ENCODE measurements at places on chromosomes 6 and 20.

GRCh38 chr6:85483846-85484245 lies 34.0 kb downstream of the NT5E start:
- DNase-seq, result no peak

DNA sequence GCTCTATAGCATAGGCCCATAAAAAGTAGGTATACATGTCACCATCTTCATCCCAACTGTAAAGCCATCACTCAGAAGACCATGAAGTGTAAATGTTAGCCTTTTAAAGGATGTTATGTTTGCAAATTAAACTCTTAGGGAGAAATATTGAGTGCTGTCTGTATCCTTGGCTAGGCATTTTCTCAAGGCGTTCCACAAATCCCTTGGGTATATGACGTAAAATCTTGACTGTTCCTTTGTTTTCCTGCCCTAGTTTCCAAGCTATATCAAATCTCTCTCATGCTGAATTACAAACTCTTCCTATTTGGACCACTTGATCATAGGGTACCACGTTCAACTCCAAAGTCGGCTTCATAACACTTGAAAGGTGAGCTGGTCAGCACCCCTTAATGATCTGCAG lies 486.2 kb downstream of the HDGFL1 start:
- no peak for DNase-seq

GRCh38 chr6:161200610-161201370 lies 73.1 kb downstream of the AGPAT4 start:
- no peak for DNase-seq

GRCh38 chr20:31811796-31812728 lies 7.1 kb upstream of the MYLK2 start:
- DNase-seq, result no peak

DNA sequence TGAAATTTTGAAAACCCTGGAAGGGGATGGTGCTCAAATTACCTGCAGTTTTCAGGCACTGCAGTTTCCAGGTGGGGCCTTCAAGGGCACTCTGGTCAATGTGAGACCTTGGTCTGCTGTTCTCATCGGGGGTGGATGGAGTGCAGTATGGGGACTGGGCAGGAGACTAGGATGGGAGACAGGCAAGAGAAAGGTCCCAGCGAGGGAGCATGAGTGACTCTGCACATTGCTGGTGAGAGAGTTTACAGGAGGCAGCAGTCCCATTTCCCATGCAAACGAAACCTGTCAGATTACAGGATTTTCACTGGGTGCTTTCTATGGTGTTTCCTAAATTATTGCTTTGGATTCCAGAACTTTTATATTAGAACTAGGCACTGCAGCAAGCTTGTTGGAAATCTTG lies 73.5 kb upstream of the DTNBP1 start:
- DNase-seq, result no peak

DNA sequence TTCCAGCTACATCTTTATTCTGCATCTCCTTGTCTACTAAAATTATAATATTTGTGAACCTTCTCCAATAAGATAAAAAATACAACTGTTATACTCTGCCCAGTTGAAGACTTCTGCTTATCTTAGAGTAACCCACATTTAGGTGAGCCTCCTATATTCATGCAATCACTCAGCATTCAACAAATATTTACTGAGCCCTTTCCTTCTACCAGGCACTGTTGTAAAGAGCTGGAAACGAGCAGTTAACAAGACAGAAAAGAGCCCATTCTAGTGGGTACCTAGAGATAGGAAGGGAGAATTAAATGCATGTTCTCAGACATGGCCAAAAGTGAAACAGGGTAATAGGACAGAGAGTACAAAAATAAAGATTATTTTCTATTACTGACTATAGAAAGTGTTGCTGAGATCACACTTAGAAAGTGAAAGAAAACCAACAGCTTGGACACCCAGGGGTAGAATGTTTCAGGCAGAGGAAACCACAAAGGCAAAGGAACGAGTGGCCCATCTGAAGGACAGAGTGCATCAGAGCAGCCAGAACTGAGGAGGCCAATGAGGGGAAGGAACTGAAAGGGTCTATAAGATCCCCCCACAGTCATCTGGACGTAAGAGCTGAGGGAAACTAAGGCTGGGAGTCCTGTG lies 50.8 kb upstream of the SMLR1 start:
- DNase-seq, result no peak

DNA sequence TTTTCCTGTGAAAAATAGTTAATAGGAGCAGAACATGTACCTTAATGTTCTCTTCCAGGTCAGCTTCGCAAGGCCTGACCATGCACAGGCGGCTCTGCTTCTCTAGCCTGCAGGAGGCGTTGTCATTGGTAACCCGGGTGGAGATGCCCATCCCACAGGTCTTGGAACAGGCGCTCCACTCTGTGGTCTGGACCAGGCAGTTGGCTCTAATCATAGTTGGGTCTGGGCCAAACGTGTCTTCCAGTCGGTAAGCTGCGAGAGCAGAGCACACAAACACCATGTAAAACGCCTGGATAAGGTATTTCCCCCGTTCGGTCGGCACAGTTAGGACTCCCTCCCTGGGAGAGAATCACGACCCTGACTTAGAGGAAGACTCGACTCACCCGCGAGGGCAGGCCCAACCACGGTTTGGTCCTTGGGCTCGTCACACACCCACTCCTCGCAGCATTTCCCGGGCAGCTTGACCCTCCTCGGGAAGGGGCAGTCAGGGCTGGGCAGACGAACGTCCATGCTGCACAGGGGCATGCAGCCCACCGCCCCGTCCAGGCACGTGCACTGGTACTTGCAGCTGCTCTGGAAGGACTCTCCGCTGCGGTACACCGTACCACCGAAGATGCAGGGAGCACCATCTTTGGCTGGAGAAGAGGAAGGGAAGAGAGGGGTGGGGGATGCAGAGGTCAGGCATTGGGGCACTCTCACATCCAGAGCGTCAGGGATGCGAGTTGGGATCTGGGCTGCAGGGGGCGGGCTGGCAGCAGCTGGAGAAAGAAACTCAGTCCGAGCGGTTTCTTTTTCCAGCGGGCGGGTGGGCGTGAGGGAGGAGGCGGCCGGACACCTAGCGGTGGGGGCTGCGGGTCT lies 1.0 kb downstream of the CCN2 start:
- peak; percentile 56 for DNase-seq

DNA sequence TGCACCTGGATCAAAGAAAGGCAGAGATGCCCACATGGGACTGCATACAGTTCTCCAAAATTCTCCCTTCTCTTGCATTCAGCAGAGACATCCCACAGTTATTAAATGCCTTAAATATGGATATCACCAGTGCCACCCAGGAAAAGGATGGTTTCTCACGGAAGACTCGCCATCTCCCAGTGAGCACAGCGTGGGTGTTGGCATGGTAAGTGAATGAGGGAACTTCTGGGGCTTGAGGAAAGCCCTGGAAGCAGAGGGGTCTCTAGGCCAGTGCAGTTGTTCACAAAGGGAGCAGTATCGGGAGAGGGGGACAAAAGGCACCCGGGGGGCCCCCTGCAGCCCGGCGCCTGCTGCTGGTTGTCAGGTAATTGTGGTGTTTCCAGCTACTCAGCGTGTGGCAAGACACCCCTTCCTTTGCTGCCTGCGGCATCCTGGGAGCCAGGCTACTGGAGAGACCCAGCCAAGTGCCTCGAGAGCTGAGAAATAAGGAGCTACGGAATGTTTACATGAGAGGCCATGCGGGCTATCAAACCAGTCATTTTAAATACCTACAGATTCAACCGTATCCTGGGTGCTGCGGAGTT lies 125.4 kb downstream of the PXDC1 start:
- DNase-seq, result no peak

- no peak for DNase-seq
Measured at GRCh38 chr6:110554441-110554840, 78.0 kb upstream of the SLC22A16 start.

DNA sequence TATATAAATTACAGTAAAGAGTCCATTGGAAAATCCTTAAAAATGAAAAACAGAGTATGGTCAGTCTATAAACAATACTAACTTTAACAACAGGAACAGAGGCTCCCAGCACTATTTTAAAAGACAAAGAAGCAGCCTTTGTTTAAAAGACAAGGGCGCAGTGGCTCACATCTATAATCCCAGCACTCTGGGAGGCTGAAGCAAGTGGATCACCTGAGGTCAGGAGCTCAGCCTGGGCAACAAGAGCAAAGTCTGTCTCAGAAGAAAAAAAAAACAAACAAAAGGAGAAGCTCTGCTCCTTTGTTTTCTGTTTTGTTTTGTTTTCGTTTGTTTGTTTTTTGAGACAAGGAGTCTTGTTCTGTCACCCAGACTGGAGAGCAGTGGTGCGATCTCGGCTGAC lies 89.4 kb downstream of the DTNBP1 start:
- DNase-seq, result no peak

DNA sequence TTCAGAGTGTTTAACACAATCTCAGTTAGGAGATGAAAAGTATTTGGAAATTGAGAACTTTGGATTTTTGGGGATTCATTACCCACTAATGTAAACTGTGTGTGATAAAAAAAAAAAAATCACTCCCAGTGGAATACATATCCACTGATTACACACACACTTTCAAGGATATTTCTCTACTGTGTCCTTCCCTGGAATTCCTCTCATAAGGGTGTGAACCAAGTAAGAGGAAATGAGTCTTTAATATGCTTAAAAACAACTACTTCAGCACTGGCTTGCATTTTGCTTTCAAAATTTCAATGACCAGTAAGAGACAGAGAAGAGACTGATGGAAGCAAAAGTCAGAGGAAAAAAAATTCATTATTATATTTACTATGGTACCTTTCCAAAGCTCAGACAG lies 24.5 kb upstream of the MYCT1 start:
- no peak for DNase-seq

DNA sequence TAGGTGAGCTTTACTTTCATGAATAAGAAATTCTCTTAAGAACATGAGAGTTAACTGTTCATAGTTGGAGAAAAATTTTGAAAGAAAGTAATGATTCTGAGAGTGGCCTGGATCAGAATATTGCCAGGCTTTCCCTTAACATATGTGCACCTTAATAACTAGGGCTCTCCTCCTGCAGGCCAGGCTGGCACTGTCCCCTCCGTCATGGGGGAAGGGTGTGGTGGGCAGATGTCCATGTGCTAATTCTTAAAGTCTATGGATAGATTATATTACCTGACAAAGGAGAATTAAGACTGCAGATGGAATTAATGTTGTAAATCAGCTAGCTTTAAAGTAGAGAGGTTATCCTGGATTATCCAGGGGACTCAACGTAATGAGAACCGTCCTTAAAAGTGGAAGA lies 10.9 kb upstream of the KLHL32 start:
- DNase-seq, result no peak

DNA sequence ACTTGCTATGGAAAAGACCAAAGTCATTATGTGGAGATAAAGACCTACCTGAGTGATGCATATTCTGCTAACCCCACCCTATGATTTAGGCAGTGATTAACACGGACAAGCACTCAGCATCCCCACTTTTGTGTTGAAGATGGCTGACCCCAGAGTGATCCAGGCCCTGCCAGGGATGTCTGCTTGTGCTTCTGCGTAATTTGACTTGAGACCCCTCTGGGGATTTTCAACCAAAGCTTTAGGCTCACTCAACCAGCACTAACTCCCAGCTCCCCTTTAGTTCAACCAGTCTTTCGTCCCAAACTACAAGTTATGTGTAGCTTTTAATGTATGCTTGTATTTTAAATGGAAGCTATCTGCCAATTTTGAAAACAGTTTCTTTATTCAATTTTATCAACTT lies 538.0 kb upstream of the ID4 start:
- DNase-seq, result no peak

- DNase-seq, result no peak
Measured at GRCh38 chr6:152585236-152585635, 51.9 kb downstream of the SYNE1 start.

- DNase-seq, result no peak
Measured at GRCh38 chr6:56357616-56358373, 110.4 kb upstream of the COL21A1 start.

DNA sequence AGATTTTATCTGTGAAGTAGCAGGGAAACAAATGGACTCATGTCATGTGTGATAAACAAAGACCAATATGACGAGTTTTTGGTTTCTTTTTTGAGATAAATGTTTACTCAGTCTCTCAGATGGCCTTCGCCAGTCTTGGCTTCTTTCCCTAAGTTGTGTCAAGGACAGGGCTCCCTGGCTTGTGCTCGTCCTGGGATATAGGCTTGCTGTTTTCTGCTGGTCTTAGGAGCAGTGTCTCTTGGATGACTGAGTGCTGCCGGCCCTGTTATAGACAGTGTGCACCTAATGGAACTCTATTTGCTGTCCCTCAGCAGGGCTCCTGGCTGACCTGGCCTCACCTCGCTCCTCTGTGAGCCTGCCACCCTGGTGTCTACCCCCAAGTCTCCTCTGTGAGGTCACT lies 324.1 kb upstream of the SYNCRIP start:
- DNase-seq, result no peak

DNA sequence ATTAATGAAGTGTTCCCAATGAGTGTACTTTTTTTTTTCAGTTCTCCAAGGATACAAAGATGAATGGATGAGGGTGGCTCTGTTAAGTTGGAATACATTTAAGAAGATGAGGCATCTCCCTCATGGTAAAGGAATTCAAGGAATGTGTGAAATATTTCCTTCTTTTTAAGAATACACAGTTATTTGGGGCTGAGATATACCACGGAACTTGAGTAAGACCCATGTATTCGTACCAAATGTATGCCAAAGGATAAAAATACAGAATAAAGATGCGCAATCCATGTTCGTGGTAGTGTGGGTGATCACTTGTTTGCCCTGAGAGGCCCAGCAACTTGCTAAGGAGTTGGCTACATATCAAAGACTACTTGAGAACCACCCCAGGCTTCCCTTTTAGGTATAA lies 164.2 kb upstream of the TCF21 start:
- no peak for DNase-seq

- DNase-seq, result no peak
Measured at GRCh38 chr20:62252342-62252966, 14.1 kb downstream of the OSBPL2 start.

GRCh38 chr6:105757512-105758200 lies 328.5 kb upstream of the PRDM1 start:
- no peak for DNase-seq

GRCh38 chr6:385614-386013 lies 5.9 kb upstream of the IRF4 start:
- no peak for DNase-seq

- no peak for DNase-seq
Measured at GRCh38 chr6:36374972-36375371, 12.5 kb downstream of the ETV7 start.

GRCh38 chr20:62860391-62860923 lies 1.2 kb downstream of the TCFL5 start:
- DNase-seq, result peak; percentile 49

GRCh38 chr20:50915424-50915823 lies 15.8 kb downstream of the ADNP start:
- no peak for DNase-seq

DNA sequence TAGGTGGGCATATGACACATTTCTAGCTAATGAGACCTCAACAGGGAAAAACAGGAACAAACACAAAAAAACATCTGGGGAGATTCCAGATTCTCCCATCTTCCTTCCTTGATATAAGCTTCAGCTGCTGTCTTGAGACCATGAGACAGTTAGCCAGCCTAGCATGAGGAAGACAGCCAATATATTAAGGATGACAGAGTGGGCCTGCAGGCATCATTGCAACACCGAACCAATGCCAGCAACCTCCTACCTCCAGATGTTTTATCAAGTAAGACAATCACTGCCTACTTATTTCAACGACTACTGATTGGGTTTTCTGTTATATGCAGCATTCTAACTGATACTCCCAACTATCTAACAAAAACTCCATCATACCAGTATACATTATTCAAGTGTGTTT lies 119.0 kb downstream of the ISM1 start:
- DNase-seq, result no peak

- DNase-seq, result no peak
Measured at GRCh38 chr6:36821581-36822335, 17.5 kb downstream of the CPNE5 start.

- DNase-seq, result no peak
Measured at GRCh38 chr6:109515781-109516409, 32.9 kb upstream of the ZBTB24 start.

GRCh38 chr20:59222253-59223181 lies 58.9 kb downstream of the ZNF831 start:
- DNase-seq, result peak; percentile 82
